ENCODE measurements at places on chromosomes 7 and 10. TPM values are rescaled to one million over a fixed set of nuclear protein-coding genes. Genes with fewer than 3 reads are reported as not detected.

- no peaks in the 10 kb centered on the region for H3K27me3 ChIP-seq
- no peaks in the 10 kb centered on the region for H3K36me3 ChIP-seq
- DNase-seq = no peak
- no peak overlapping the region for H3K4me3 ChIP-seq
Measured at GRCh38 chr10:35328404-35329037, 7.8 kb upstream of the CCNY start.

DNA sequence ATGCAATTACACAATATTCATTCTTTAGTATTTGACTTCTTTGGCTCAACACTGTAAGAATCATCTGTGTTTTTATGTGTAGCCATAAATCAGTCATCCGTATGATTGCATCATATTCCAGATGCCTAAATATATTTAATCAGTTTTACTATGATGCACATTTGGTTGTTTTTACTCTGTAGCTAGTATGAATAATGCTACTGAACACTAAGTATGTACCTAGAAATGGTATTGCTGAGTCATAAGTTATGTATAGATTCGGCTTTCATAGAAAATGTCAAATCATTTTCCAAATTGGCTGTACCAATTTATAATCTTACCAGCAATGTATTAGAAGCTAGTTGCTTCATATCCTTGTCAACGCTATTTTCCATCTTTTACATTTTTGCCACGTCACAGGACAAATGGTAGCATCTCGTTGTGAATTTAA is 197.3 kb upstream of the PLXNA4 start:
- H3K4me1 ChIP-seq = no peaks in the 10 kb centered on the region
- H3K27me3 ChIP-seq = no peaks in the 10 kb centered on the region
- H3K27ac ChIP-seq = no peak overlapping the region
- no peaks in the 10 kb centered on the region for H3K36me3 ChIP-seq
- DNase-seq = no peak

DNA sequence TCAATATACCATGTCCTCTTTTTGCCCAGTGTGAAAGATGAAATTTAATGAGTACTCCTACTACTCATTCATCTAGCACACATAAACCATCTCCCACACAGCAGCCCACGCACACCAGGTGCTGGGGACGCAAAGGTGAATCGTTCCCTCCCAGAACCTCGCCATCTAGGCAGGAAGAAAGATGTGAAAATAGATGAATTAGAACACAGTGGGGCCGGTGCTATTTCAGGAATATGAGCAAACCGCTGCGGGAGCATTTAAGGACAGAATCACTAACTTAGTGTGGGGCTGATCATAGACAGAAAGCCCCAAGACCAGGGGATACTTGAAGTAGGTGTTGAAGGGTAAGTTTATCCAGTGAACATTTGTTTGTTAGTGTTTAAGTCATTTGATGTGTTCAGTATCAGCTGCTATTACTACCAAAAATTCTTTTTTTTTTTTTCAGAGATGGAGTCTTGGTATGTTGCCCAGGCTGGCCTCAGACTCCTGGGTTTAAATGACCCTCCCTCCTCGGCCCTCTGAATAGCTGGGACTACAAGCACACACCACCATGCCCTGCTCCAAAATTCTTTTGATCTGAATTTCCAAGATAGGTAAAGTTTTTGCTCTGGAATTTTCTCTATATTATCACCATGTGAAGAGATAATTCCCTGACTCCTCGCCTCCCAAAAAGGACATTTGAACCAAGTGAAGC is 48.8 kb downstream of the CPXM2 start:
- no peaks in the 10 kb centered on the region for H3K4me1 ChIP-seq
- DNase-seq = no peak
- no peak overlapping the region for H3K4me3 ChIP-seq

The SPAG6 gene
- total RNA-seq = 0.34 TPM

DNA sequence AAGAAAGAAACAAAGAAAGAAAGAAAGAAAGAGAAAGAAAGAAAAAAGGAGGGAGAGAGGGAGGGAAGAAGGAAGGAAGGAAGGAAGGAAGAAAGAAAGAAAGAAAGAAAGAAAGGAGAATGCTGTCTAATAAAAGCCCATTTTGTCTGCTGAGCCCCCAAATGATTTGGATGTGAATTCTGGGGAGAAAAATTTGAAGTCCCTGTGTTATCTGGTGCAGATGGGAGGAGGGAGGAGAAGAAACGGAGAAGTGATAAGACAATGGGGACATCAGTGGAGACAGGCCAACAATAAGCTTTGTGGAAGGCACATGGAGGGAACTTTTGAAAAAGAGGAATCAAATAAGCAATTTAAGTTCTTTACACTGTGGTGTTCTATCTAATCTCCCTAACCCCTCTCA is 24.6 kb upstream of the TMEM273 start:
- H3K4me3 ChIP-seq = no peak overlapping the region
- H3K36me3 ChIP-seq = no peaks in the 10 kb centered on the region
- H3K4me1 ChIP-seq = no peaks in the 10 kb centered on the region
- no peak for DNase-seq

The TMEM229A gene
- total RNA-seq = not detected

The RAPGEF5 gene
- total RNA-seq = 31.6 TPM

The ENTPD1 gene
- 1.9 TPM for total RNA-seq

The HOXA4 gene
- total RNA-seq = 0.19 TPM

DNA sequence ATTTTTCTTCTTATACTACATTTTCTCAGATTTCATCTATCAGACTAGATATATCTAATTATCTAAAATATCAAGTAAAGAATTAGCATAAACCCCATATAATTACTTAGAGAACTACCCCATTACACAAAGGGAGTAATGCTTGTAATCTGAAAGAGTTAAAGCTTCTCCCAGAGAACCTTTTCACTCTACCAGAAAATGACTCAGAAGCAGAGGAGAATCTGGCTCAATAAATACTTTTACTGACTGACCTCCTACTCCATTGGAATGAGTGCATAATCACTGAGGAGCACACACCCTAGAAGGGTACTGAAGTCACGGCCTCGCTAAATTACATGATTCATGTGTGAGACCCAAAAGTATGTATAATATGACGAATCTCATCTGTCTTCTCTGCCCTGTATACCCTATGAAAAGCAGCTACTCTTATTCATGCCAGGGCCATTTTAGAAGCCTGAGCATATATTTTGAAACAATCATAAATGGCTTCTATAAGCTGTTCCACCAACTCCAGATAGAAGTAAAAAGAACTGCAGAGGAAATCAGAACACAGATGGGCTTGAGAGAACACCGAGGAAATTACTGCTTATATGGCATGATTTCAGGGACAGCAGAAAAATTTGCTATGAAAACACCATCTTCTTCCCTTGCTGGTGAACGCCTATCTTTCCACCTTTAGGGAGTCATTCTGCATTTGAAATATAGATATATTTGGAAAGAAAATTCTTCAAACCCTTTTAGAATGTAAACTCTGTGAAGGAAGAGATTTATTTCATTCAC is 32.7 kb downstream of the DNMBP start:
- no peak overlapping the region for H3K27ac ChIP-seq

DNA sequence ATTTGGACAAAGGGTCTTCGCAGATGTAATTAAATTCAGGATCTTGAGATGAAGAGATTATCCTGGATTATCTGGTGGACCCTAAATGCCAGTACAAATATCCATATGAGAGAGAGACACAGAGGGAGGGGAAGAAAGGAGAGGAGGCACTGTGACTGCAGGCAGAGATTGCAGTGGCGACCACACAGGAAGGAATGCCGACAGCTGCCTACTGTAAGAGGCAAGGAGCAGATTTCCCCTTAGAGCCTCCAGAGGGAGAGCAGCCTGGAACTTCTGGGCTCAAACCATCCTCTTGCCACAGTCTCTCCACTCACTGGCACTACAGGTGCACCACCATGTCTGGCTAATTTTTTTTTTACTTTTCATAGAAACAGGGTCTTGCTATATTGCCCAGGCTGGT is 152.3 kb downstream of the SDK1 start:
- no peak overlapping the region for H3K27ac ChIP-seq
- no peaks in the 10 kb centered on the region for H3K27me3 ChIP-seq
- H3K36me3 ChIP-seq = no peaks in the 10 kb centered on the region
- H3K4me3 ChIP-seq = no peak overlapping the region
- DNase-seq = no peak
- H3K4me1 ChIP-seq = peaks cover 4% of the 10 kb centered on the region

The FAM53B gene
- 6.9 TPM for total RNA-seq

The TMEM213 gene
- not detected for total RNA-seq

GRCh38 chr7:66687186-66687585 is 53.3 kb upstream of the RABGEF1 start:
- no peaks in the 10 kb centered on the region for H3K27me3 ChIP-seq
- no peak overlapping the region for H3K4me3 ChIP-seq
- DNase-seq = no peak
- no peaks in the 10 kb centered on the region for H3K36me3 ChIP-seq

The ENKUR gene
- not detected for total RNA-seq

GRCh38 chr7:155277385-155277994 is 20.2 kb upstream of the INSIG1 start:
- no peak for DNase-seq
- no peaks in the 10 kb centered on the region for H3K4me1 ChIP-seq
- no peak overlapping the region for H3K27ac ChIP-seq
- no peaks in the 10 kb centered on the region for H3K36me3 ChIP-seq
- no peak overlapping the region for H3K4me3 ChIP-seq

- H3K36me3 ChIP-seq = no peaks in the 10 kb centered on the region
- no peaks in the 10 kb centered on the region for H3K4me1 ChIP-seq
- DNase-seq = no peak
- H3K27ac ChIP-seq = no peak overlapping the region
Measured at GRCh38 chr7:86411814-86412213, 231.9 kb upstream of the GRM3 start.

DNA sequence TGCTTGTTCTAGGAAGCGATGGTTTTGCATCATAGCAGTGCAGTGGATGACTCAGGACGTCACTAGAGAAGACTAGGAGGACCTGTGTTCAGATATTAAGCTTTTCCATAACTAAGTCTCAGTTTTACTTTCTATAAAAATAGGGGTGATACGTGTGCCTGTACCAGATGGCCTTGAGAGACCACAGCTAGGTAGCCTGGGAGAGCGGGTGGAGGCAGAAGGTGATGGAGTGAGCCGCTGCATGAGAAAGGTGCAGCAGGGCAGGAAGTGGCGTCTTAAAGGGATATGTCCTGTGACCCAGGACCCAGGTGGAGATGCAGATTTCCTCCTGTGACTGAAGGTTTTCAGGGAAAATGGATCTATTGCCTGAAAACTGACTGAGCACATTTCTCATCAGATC is 304.9 kb downstream of the CDC14C start:
- no peaks in the 10 kb centered on the region for H3K4me1 ChIP-seq
- DNase-seq = no peak
- no peaks in the 10 kb centered on the region for H3K27me3 ChIP-seq
- no peak overlapping the region for H3K27ac ChIP-seq
- H3K4me3 ChIP-seq = no peak overlapping the region

GRCh38 chr7:75711656-75712514 is 26.9 kb downstream of the HIP1 start:
- no peak overlapping the region for H3K27ac ChIP-seq
- H3K27me3 ChIP-seq = no peaks in the 10 kb centered on the region
- H3K36me3 ChIP-seq = no peaks in the 10 kb centered on the region
- DNase-seq = no peak
- no peaks in the 10 kb centered on the region for H3K4me1 ChIP-seq
- no peak overlapping the region for H3K4me3 ChIP-seq

The PTN gene
- total RNA-seq = 0.43 TPM

DNA sequence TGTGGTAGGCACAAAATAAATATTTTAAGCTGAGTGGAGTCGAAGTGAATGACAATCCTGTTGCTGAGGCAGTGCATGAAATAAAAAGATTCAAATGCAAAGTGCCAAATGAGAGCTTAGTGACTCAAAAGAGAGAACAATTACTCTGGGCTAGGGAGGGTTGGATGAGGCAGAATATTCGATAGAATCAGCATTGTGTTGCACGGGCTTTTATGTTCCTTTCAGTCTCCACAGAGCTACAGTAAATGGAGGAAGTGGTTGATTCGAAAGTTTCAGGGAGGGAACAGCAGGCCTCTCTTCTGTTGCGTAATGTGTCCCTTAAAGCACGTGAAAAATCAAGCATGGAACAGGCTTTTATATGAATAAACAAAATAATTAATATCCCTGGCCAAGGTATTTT is 599.3 kb upstream of the CELF2 start:
- H3K4me1 ChIP-seq = no peaks in the 10 kb centered on the region
- no peak for DNase-seq
- H3K4me3 ChIP-seq = no peak overlapping the region
- H3K27me3 ChIP-seq = no peaks in the 10 kb centered on the region
- H3K36me3 ChIP-seq = no peaks in the 10 kb centered on the region

GRCh38 chr7:127940381-127941160 is 90.7 kb downstream of the LRRC4 start:
- no peak overlapping the region for H3K4me3 ChIP-seq
- no peak for DNase-seq
- no peaks in the 10 kb centered on the region for H3K27me3 ChIP-seq
- H3K27ac ChIP-seq = no peak overlapping the region

The ZP3 gene
- total RNA-seq = 9.0 TPM

GRCh38 chr10:29733323-29733722 is 98.6 kb upstream of the SVIL start:
- H3K36me3 ChIP-seq = no peaks in the 10 kb centered on the region
- peaks cover 12% of the 10 kb centered on the region for H3K4me1 ChIP-seq
- no peak overlapping the region for H3K27ac ChIP-seq
- DNase-seq = no peak
- H3K27me3 ChIP-seq = no peaks in the 10 kb centered on the region

GRCh38 chr7:25007668-25008067 is 27.7 kb upstream of the OSBPL3 start:
- DNase-seq = no peak
- no peak overlapping the region for H3K27ac ChIP-seq
- H3K27me3 ChIP-seq = no peaks in the 10 kb centered on the region

DNA sequence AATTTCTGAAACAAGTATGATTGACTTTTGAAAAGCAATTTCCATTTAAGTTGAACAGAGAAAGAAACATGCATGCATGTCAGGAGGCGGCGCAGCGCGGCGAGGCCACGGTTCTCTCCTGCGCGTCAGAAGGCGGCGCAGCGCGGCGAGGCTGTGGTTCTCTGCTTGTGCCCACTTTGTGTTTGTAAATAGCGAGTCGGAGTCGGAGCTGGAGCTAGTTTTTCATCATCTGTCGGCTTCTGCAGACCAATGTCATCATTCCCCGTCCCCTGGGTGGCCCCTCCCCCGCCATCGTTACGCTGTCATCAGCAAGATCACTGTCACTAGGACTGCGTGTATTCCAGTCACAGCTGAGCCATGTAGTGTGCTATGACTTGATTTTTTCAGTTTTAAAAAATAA is 49.2 kb downstream of the INPP5A start:
- no peaks in the 10 kb centered on the region for H3K36me3 ChIP-seq
- H3K27ac ChIP-seq = no peak overlapping the region
- no peaks in the 10 kb centered on the region for H3K27me3 ChIP-seq

DNA sequence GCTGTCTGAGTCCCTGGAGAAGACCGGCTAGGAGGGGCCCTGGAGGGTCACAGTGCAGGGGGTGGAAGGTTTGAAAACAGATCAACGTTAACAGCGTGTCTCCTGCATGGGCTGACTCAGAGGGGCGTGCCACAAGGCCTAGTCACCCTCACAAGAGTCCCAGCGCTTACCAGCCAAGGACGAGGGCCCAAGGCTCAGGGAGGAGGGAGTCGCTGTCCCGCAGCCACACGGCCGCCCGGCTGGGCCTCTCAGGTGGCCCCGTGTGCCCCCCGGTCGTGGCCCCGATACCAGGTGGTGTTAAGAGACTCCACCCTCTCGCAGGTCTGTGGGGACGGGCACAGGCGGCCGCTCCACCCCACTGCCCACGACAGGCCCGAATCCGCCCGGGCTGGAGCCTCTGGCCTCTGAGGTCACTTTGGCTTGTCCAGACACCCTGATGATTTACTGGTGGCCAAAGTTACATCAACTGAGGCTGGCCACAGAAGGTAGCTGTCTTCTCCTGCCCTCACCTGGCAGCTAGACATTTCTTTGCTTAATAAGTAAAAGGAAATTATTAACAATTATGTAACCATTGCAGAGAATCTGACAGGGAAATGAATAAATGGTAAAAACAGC is 34.0 kb downstream of the FAM20C start:
- H3K27ac ChIP-seq = no peak overlapping the region
- H3K36me3 ChIP-seq = no peaks in the 10 kb centered on the region
- H3K4me3 ChIP-seq = no peak overlapping the region
- DNase-seq = no peak
